ENCODE measurements at places on chromosomes 16 and 17.

GRCh38 chr16:84535851-84536250 is 31.4 kb upstream of the MEAK7 start:
- DNase-seq = no peak

GRCh38 chr17:8122422-8122923 is 1.4 kb downstream of the HES7 start:
- peak; percentile 70 for DNase-seq

- DNase-seq = peak; percentile 53
These were observed 166.3 kb downstream of the MSI2 start for GRCh38 chr17:57422574-57423164.

GRCh38 chr17:62572888-62573401 is 54.5 kb upstream of the MRC2 start:
- peak; percentile 15 for DNase-seq

- no peak for DNase-seq
These were observed 7.9 kb downstream of the HIRIP3 start for GRCh38 chr16:29987371-29988085.

DNA sequence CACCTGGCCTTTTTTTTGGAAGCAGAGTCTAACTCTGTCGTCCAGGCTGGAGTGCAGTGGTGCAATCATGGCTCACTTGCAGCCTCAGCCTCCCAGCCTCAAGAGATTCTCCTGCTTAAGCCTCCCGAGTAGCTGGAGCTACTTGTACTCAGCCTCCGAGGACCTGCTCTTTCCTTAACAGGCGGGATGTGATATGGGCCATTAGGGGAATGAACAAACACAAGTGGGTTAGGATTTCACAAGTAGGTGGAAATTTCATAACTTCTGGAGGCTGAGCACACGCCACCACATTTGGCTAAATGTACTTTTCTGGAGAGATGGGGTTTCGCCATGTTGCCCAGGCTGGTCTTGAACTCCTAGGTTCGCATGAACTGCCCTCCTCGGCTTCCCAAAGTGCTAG is 4.1 kb downstream of the PAM16 start:
- no peak for DNase-seq

GRCh38 chr16:1812732-1813163 is 13.9 kb downstream of the HAGH start:
- DNase-seq = peak; percentile 38

- no peak for DNase-seq
These were observed at the start of gene PLXDC1 for GRCh38 chr17:39151150-39151942. TSS of gene PLXDC1 (minus strand) at chr17:39151637. CDS start at chr17:39151437, 200 bp downstream.

- DNase-seq = no peak
These were observed 9.7 kb upstream of the SLC25A39 start for GRCh38 chr17:44334315-44334714.

- DNase-seq = peak; percentile 23
These were observed 104.9 kb downstream of the CEP112 start for GRCh38 chr17:66087073-66087472.

- DNase-seq = peak; percentile 61
These were observed 28.1 kb upstream of the LGALS9 start for GRCh38 chr17:27602721-27603420.

DNA sequence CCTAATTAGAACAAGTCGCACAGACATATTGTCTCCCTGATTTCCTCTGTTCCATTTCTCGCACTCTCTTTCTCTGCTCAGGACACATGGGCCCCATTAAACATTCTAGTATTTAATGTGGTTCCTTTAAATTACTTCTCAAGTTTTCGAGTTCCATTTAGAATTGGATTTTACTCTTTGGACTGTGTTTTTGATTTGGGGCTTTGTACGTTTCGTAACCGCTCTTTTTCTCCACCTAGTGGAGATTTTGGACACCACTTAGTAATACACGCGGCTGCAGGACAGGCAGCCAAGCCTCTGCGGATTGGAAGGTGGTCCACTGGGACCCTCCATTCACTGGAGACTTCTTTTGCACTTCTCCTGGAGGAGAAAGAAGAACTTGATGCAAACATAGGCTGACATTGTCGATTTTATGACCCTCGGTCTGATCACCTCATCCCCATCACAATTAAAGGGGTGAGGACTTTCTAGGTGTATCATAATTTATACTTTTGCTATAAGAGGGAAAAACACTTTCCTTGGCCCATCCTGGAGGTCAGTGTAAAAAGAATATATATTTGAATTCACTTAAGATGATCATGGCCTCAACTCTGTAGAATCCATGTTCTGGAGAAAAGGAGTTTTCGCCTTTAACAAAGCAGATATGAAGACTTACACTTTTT is 85.7 kb downstream of the NOG start:
- peak; percentile 53 for DNase-seq

GRCh38 chr17:3667366-3668278 is 756 bp downstream of the TAX1BP3 start:
- peak; percentile 96 for DNase-seq

- no peak for DNase-seq
These were observed 45.5 kb upstream of the NLK start for GRCh38 chr17:27997044-27997401.

- no peak for DNase-seq
These were observed 196.9 kb downstream of the SPECC1 start for GRCh38 chr17:20206068-20206467.

GRCh38 chr17:13743906-13744305 is 142.2 kb upstream of the HS3ST3A1 start:
- DNase-seq = no peak

- no peak for DNase-seq
These were observed 509 bp downstream of the ADAD2 start for GRCh38 chr16:84191466-84191865.

- no peak for DNase-seq
These were observed 1.8 kb downstream of the CDH8 start for GRCh38 chr16:62034231-62035114.

- DNase-seq = peak; percentile 63
These were observed 5.3 kb downstream of the RPL13 start for GRCh38 chr16:89565506-89566372.

DNA sequence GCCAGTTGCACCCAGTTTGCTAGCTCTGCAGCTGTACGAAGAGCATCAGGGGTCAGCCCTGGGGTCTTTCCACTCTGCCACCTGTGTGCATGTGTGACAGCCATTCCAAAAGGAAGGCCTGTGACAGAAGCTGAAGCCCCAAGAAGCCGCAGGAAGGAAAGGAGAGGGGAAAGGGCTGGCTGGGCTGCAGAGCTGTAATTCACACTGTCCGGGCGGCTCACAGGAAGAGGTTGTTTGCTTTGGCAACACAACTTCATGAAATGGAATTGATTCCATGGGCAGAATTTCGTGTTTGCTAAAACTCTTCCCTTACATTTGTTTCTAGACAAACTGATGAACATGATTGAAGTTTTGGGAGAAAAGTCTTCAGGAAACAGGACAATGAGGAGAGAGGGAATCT is 14.8 kb downstream of the TMEM204 start:
- no peak for DNase-seq

GRCh38 chr16:31467858-31468257 is 4.1 kb upstream of the TGFB1I1 start:
- no peak for DNase-seq

DNA sequence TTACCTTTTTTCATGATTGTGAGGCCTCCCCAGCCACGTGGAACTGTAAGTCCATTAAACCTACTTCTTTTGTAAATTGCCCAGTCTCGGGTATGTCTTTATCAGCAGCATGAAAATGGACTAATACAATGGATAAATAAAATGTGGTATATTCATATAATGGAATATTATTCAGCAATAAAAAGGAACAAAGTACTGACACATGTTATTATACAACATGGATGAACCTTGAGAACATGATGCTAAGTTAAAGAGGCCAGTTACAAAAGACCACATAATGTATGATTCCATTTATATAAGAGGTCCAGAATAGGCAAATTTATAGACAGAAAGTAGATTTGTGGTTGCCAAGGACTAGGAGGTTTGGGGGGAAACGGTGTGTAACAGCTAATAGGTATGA is 5.3 kb downstream of the ERN1 start:
- no peak for DNase-seq

GRCh38 chr17:75237100-75238014 is 24.0 kb downstream of the GGA3 start:
- DNase-seq = no peak

DNA sequence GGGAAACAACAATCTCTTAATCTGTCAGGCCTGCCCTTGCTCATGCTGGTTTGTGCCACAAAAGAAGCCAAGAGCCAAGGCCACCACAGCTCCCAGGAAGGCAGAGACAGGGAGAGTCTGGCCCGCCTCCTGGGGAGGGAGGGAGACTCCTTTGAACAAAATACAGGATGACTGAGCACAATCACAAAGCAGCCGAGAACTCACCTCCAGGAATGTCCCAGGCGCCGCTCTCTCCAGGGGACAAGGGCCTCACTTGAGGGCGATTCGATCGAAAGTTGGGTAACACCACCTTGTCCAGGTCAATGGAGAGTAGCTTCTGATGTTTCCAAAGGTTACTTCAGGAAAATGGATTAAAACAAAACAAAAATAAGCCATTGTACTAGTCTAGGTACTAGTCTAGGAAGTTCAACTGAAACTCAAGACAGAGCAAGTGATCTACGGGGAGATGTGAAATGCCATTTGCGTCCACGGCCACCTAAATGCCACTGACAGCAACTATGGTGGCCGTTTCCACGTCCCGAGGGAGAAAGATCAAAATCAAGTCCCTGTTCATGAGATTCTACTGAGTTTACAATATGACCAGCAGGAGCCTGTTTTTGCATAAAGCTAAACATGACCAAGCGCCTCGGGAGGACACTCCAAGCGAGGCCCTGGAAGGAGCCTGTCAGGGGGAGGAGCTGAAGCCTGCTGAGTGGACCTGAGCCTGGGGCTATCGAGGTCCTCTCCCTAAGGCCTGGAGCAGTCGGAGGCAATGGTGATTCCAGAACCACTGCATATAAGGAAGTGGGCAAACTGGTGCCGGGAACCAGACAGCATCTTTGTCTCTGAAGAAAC is 13.4 kb upstream of the SLC38A8 start:
- DNase-seq = no peak

DNA sequence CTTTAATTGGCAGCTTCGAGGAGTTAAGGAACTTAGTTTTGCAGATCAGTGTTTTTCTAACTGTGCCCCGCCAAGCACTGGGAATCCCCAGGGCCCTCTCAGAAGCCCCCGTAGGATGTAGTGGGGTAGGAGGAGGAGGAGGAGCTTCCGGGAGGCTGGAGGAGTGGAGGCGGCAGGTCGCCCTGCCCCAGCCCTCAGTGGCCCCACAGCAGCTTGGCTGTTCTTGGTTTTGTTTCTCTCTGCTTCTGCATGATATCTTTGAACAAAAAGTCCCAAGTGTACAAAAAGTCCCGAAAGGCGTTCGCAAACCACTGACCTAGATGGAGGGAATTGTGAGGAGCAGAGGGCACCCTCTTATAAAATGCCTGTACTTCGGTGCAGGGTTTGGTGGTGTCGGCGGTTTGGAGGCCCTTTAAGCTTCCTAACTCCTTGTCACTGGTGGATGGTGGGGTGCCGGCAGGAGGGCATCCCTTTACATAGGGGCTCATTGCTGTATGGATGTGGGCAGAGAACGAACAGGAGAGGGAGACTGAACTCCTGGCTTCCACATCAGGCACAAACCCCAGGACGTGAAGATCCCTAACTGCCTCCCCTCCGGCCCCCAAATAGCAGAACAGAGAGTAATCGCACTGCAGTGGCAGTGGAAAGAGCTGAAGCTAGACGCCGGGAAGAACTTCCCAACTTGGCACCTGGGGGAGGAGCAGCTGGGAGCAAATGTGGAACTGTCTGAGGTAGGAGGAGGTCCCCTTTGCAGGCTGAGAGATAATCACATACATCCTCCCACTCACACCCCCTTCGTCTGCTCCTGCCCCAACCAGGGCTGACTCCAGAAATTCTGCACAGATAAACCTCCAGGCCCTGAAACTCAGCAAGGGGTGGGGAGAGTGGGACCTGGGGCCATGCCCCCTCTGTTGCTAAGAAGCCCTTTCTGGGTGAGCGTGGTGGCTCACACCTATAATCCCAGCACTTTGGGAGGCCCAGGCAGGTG is 20.1 kb downstream of the EPOP start:
- no peak for DNase-seq

DNA sequence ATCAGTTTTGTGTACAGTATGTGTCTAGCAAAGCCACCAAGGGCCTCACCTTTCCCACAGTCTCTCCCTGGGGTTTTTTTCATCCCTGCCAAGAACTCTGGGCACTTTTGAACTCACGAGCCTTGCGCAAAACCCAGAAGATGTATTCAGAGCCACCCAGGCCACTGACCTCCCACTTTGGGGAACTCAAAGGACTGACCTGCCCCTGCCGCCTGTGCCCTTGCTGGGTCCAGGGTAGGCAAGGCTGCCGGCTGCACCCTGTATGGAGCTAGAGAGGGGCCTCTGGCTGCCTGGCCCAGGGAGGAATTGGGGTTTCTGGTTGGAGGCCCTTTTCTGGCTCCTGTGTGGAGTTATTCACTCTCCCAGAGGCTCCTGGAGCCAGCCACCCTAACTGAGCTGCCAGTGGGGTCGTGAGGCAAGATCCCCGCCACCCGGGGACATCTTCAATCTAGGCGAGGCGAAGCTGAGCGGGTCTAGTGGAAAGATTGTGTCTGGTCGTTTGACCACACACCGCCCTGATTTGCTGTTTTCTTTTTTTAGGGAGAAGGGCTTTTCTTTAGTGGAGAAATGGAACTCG is 1.9 kb downstream of the CDK5R1 start:
- no peak for DNase-seq

- no peak for DNase-seq
These were observed 3.1 kb downstream of the TMEM92 start for GRCh38 chr17:50277357-50277754.

DNA sequence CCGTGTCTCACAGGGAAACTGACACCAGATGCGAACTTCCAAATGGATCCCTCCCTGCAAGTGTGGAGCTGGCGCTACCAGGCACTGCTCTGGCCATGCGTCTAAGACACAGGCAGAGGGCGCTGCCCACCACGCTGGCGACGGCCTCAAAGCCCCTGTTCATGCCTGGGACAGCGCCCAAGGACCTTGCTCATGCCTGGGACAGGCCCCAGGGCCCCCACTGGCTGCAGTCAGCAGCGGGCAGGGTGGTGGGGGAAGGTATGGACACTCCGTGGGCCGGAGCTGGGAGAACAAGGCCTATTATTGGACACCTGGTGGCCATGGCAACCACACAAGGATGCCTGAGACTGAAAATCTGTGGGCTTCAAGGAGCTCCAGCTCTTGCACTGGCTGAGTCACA is 8.8 kb downstream of the ZG16B start:
- peak; percentile 78 for DNase-seq

DNA sequence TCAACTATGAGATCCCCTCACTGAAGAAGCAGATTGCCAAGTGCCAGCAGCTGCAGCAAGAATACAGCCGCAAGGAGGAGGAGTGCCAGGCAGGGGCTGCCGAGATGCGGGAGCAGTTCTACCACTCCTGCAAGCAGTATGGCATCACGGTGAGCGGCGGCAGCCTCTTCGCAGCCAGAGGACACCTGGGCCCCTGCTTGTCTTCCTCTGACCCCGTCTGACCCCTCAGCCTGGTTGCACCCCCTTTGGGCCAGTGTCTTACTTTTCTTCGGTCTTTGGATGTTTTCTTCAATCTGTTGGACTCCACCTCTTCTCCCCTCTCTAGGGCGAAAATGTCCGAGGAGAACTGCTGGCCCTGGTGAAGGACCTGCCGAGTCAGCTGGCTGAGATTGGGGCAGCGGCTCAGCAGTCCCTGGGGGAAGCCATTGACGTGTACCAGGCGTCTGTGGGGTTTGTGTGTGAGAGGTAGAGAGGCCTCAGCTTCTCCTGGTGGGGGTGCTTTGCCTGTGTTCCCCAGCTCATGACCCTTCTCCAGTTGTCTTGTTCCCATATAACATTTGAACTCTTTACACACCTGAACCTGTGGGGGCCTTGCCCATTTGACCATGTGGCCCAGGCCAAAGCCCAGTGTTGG is 4.4 kb downstream of the CDK5RAP3 start:
- no peak for DNase-seq

- no peak for DNase-seq
These were observed 20.1 kb upstream of the DLX3 start for GRCh38 chr17:50015146-50015545.

- no peak for DNase-seq
These were observed 6.3 kb downstream of the CDH5 start for GRCh38 chr16:66372898-66373155.
